Mononuclear cell (primary cell): ENCODE measurements at places on chromosomes 3 and 15. TPM values are rescaled to one million over a fixed set of nuclear protein-coding genes. Genes with fewer than 3 reads are reported as not detected.

TICRR gene
- 0.10 TPM for total RNA-seq

ISLR2 gene
- not detected for total RNA-seq

TASOR gene
- 81.5 TPM for total RNA-seq

PLIN1 gene
- under 0.01 TPM for total RNA-seq

TTC23 gene
- total RNA-seq: 0.10 TPM

TMOD2 gene
- total RNA-seq: 5.9 TPM

TM6SF1 gene
- 5.6 TPM for total RNA-seq

ZNF860 gene
- 0.52 TPM for total RNA-seq

TTC21A gene
- 5.6 TPM for total RNA-seq

LMAN1L gene
- 0.21 TPM for total RNA-seq

NR2F2 gene
- not detected for total RNA-seq

ZPLD1 gene
- total RNA-seq: not detected

ROPN1B gene
- total RNA-seq: 0.10 TPM

CD96 gene
- 117 TPM for total RNA-seq

SMCO1 gene
- total RNA-seq: not detected

SAMD7 gene
- not detected for total RNA-seq

RARRES1 gene
- not detected for total RNA-seq

GPR27 gene
- total RNA-seq: 5.1 TPM

SSUH2 gene
- total RNA-seq: not detected

MKRN2OS gene
- total RNA-seq: not detected

LRRC31 gene
- not detected for total RNA-seq

CCRL2 gene
- 91.9 TPM for total RNA-seq

GOLGA6B gene
- not detected for total RNA-seq
